ENCODE measurements at places on chromosomes 3 and 15.

- no peak for DNase-seq
These were observed 23.5 kb upstream of the AMOTL2 start for GRCh38 chr3:134397755-134398154.

- no peak for DNase-seq
These were observed 75.6 kb downstream of the VPS8 start for GRCh38 chr3:184887574-184887973.

GRCh38 chr15:38471974-38472373 is 18.0 kb downstream of the FAM98B start:
- DNase-seq, result no peak

DNA sequence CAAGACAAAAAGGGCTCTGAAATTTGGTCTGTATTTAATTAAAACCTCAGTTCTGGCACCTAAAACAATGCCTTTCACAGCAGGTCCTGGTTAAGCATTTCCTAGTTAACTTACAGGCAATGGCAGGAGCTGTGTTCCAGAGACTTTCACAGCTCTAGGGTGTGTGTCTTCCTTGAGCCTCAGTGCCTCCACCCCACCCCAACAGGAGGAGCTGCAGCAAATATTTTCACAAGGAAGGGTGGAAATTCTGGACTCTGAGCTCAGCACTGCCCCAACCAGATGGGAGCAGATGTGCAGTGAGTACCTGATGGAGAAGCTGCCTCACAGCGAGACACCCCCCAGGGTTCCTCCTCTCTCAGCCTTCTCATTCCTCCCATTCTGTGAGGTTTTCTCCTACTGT is 106.3 kb upstream of the SPATA12 start:
- DNase-seq, result no peak

- no peak for DNase-seq
These were observed 73.0 kb upstream of the GAP43 start for GRCh38 chr3:115550285-115550761.

- no peak for DNase-seq
These were observed 101.3 kb downstream of the ASB7 start for GRCh38 chr15:100703671-100704070.

- DNase-seq, result no peak
These were observed 54.1 kb upstream of the CCR2 start for GRCh38 chr3:46299608-46300460.

GRCh38 chr3:55282994-55283393 is 204.1 kb downstream of the WNT5A start:
- peak; percentile 59 for DNase-seq
